ENCODE measurements at places on chromosomes 2 and 18. TPM values are rescaled to one million over a fixed set of nuclear protein-coding genes. Genes with fewer than 3 reads are reported as not detected.

DNA sequence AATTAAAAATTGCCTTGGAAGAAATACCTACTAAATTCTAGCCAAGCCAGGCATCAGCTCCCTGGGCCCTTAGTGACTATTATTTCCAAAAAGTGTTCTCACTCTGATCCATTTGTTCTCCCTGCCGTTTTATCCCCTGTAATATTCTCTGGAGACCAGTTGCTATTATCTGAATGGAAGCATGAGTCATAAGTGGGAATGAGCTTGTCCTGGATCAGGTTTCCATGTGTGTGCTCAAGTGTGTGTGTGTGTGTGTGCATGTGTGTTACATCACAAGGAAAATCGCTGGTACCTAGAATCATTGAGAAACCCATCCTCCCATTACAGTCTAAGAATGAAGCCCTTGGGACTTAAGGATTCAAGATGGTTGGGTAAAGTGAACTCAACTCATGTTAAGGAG lies 130.3 kb upstream of the CXCR4 start:
- DNase-seq: no peak

DNA sequence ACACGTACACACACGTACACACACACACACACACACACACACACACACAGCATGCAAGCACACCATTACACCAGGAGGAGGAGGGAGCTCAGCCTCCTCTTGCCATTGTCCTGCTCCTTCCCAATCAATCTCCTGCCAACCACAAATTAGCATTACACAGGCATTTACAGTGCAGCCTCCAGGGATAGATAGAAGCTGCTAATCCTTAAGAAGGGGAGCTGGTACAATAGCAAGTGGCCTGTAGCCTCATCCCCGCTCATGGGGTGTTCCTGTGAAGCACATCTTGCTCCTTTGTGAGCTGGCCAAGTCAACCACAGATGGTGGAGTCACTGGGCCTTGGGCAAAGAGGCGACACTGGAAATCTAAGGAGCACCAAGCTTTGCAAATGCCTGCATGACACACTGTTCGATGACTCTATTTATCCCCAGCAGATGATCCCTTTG lies 110.3 kb upstream of the PKDCC start:
- DNase-seq: no peak

DNA sequence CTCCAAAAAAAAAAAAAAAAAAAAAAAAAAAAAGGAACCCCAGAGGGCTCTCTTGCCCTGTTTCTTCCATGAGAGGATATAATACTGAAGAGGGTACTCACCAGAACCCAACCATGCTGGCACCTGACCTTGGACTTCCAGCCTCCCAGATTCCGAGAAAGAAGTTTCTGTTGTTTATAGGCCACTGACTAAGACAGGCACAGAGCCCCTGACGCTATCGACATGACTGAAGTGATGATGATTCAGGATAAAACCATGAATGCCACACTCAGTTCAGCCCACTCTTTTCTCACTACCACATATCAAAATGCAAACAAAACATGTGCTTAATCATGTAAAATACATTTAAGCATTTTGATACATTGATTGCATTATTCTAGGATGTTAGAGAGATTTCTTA lies 66.1 kb upstream of the CDCA7 start:
- no peak for DNase-seq

DNA sequence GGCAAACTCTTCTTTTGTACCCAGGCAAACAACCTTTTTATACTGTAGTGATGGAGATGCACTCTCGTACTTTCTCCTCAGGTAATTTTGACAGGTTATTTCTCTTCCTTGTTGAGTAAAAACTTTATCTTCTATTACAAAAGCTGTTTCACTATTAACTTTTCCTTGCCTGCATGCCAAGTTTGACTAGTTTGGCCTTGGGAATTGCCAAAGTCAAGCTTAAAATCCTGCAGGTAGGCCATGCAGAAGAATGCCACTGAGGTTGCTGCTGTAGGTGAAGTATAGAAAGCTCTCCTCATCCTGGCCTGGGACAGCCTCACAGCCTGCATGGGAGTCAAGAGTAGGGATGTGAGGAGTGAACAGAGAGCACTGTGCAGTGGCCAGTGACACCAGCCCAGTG lies 1293.5 kb upstream of the CHAC2 start:
- DNase-seq: no peak

The TSPYL6 gene
- total RNA-seq: not detected

The REG1B gene
- total RNA-seq: not detected
